ENCODE measurements at places on chromosomes 6 and 20. TPM values are rescaled to one million over a fixed set of nuclear protein-coding genes. Genes with fewer than 3 reads are reported as not detected.
A peak's percentile ranks its signal among the peaks of the same experiment; 100 is the strongest.

Gene GSTA3
- not detected for total RNA-seq

Gene ADTRP
- total RNA-seq: 0.98 TPM

- H3K4me1 ChIP-seq: peaks cover 4% of the 10 kb centered on the region
- H3K27ac ChIP-seq: no peak overlapping the region
- H3K4me3 ChIP-seq: no peak overlapping the region
- no peak for DNase-seq
- no peaks in the 10 kb centered on the region for H3K36me3 ChIP-seq
Measured at GRCh38 chr6:143097224-143097795, 36.6 kb downstream of the AIG1 start.

Gene NNAT
- total RNA-seq: 59.8 TPM

DNA sequence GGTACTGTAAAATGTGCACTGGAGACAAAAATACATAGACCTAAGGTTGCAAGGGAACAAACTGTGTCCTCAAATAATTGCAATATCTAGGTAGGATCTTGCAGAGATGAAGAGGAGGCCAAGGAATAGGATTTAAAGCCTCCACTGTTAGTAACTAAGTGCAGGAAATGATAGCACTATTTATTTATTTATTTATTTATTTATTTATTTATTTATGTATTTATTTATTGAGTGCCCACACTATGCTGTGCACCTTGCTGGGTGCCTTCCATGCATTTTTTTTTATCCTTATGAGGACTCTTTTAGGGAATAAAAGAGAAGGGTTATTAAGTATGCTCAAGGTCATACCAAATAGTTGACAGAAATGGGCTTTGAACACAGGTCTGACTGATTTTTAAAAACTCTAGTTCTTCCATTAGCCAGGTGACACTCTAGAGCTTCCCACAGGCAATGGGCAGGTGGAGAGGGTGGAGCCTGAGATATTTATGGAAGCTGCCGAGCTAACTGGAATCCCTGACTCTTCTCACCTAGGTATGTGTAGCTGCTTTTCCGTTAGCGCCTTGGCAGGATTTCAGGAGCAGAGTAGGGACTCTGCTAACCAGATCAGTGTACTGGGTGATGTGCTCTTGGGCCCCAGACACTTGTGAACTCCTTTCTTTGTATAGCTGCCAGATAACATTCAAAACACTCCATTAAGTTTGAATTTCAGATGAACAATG lies 12.8 kb upstream of the NUP153 start:
- no peak overlapping the region for H3K4me3 ChIP-seq
- H3K4me1 ChIP-seq: peaks cover 17% of the 10 kb centered on the region
- no peak for DNase-seq
- H3K27ac ChIP-seq: no peak overlapping the region

DNA sequence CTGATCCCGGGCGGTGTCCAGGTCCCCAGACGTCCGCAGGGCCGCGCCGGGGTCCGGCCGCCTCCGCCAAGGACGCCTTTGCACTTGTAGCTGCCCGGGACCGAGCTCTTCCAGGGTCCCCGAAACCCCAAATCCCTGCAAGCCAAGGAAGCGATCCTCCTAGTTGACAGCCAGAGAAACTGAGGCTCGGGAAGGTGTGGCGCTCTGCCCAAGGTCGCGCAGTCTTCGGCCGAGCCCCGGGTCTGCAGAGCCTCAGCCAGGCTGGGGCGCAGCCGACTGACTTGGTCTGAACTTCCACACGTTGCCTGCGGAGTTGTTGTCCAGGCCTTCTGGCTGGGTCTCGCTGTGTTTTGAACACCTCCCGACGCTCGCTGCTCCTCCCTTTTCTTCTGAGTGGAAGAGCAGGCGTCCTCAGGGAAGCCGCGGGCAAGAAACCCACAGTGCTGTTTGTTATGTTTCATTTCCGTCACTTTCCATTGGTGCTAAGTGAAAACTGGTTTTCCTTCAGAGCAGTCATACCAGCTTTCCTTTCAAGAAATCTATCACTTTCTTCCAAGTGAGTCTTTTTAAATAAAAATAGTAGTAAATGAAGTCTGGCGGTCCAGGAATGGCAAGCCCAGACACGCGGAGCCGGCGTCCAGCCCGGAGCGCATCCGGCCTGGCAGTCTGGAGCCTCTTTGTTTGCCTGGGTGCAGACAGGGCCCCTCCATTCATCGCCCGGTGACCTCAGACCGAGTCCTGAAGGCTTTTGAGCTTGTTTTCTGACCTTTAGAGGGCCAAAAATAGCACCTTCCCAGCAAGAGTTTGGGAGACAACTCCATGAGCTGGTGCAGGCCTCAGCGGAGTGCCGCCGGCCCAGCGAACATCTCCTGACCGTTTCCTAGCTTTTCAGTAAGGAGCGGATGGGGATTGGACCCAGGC lies 698 bp downstream of the FAM210B start:
- H3K4me3 ChIP-seq: peak overlapping the region; percentile 83
- H3K27ac ChIP-seq: no peak overlapping the region
- peaks cover 24% of the 10 kb centered on the region for H3K4me1 ChIP-seq
- DNase-seq: peak; percentile 27

DNA sequence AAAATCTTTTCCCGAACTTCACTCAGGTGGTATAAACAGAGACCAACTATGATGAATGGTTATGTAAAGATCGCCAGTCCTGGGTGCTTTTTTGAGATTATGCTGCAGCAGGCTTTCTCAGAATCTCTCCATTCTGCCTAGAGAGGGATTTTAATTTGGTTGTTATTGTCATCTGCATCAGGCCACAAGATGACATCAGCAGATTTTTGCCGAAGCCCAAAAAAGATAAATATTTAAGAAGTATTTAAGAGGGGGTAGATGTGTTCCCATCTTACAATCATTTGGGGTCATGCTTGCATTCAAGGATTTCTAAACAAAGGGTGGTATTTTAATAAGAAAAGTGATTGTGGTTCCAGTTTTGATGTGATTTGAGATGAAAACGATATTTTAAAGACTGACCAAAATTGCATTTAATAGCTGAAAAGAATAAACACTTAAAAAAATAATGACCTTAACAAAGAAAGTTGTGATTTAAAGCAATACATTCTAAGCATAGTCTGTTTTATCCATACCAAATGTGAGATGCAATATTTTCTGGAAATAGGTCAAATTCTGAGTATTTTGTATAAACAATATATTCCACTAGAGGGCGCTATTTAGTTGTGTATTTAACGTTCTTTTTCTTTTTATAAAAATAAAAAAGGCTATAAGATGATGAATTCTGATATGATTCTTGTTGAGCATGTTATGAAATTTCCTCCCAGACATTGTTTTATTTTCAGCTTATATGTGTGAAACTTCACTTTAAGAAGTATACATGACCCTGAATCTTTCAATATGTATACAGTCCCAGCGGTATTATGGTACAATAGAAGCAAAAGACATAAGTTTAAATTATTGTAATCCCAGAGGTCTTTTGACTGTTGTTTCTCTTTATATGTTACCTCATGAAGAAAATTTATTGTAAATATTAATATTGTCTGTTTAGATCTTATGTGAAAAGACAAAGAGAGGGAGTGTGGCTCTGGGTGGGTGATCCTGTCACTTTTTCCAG lies 51.0 kb upstream of the ZFP64 start:
- no peak overlapping the region for H3K4me3 ChIP-seq
- H3K36me3 ChIP-seq: peaks cover 2% of the 10 kb centered on the region
- no peak overlapping the region for H3K27ac ChIP-seq

DNA sequence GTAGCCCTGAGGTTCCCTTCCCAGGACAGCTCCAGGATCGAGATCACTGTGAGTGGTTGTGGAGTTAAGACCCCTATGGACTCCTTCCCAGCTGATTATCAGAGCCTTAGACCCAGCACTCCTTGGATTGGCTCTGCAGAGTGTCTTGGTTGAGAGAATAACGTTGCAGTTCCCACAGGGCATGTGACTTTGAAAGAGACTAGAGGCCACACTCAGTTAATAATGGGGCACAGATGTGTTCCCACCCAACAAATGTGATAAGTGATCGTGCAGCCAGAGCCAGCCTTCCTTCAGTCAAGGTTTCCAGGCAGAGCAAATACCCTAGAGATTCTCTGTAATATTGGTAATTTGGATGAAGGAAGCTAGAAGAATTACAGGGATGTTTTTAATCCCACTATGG lies 5.2 kb upstream of the BTN2A2 start:
- DNase-seq: no peak
- H3K4me3 ChIP-seq: no peak overlapping the region
- peaks cover 15% of the 10 kb centered on the region for H3K27me3 ChIP-seq
- peaks cover 14% of the 10 kb centered on the region for H3K4me1 ChIP-seq

DNA sequence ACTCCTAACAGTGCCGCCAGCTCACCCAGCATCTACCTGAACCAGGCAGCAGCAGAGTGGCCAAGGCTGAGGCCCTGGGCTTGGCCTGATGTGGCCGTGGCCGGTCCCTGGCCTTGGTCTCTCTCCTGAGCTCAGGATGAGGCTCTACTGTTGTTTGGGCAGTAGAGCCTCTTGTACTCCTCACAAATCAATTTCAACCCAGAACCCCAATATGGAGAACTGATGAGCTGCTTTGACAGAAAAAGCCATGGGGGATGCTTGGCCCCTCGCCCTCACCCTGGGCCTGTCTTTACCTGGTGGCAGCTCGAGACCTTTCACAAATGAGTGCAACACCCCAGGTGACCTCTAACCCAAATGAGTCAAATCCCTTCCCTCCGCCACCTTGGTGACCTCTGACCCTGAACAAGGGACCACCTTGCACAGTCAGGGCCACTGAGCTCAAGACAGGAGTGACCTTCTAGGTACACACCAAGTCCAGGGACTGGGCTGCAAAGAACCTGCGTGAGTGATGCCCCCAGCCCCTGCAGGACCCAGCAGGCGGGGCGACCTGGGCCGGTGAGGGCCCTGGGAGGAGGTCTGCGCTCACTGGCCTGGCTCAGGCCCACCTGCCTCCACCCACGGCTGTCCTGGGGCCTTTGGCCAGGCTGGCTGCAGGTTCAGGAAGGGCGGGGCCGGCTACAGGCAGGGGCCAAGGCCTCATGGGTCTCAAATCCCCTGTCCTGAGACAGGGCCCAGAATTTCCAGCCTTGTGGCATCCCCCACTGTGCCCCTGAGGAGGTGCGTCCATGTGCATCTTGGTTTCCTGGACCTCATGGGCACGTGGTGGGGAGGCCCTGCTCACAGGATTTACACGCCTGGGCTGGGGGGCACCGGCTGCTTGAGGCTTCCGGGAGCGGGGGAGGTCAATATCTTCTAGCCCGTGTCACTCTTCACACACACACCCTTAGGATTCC lies 30.2 kb downstream of the PSMG4 start:
- peak; percentile 9 for DNase-seq
- no peaks in the 10 kb centered on the region for H3K4me1 ChIP-seq
- H3K4me3 ChIP-seq: no peak overlapping the region

GRCh38 chr6:126039284-126039683 lies 52.9 kb downstream of the TRMT11 start:
- no peak overlapping the region for H3K27ac ChIP-seq
- no peak for DNase-seq
- peaks cover 7% of the 10 kb centered on the region for H3K4me1 ChIP-seq
- H3K36me3 ChIP-seq: peaks cover 43% of the 10 kb centered on the region
- H3K27me3 ChIP-seq: no peaks in the 10 kb centered on the region

Gene MEI4
- total RNA-seq: 0.18 TPM

Gene HDDC2
- total RNA-seq: 75.7 TPM

DNA sequence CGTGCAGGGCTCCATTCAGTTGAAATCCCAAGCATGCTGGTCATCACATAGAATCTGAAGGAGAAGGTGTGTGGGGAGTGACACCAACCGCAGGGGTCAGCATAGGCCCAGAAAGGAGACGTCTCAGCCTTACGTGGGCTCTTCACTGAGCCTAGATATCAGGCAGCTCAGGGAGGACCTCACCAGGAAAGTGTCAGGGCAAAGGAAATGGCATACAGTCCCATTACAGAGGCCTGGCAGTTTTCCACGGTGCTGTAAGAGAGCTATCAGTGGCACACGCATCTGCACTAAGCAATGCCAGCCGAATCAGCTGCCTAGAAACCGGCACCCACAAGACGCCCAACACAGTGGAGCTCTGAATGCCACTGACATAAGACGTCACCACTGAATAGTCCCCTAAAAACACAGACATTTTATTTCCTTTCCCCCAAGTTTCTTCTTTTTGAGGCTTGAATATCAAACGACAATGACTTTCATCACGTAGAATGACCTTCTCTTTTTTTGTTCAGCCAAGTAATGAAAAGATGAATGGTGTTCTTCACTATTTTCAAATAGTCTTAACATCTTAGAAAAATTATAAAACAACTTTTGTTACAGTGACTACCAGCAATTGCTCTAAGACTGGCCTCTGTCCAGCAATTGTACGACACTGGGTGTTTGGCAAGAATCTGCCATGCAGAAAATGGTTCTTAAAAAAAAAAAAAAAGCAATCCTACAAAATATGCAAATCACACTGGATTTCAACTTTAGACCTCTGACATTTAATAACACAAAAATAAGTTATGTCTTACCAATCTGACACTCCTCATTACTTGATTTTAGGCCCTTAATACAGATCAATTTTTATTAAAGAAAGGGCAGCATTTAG lies 88.9 kb upstream of the FOXQ1 start:
- H3K27me3 ChIP-seq: peaks cover 3% of the 10 kb centered on the region
- DNase-seq: no peak
- peaks cover 7% of the 10 kb centered on the region for H3K4me1 ChIP-seq
- no peak overlapping the region for H3K27ac ChIP-seq
- H3K36me3 ChIP-seq: no peaks in the 10 kb centered on the region

DNA sequence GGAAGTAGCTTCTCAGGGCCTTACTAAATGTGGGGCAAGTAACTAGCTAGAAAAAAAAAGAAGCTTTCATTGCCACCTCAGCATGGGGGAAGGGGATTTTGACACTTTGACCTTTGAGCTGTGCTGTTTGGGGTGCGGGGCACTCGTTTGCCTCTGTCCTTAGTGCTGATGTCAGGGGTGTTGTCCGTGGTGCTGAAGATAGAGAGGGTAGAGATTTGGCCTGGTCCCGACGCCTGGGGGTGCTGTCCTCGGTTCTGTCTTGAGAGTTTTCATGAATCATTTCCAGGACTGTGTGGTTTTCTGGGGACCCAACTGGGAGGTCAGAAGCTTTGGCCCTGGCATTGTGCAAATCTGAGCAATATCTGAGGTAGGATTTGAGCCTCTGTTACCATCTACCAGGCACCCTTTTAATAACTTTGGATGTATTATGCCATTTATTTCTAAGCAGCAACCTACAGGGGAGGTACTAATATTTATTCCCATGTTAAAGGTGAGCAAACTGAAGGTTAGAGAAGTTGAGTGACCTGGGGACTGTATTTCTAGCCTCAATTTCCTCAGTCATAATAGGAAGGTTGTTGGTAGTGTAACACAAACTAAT lies 78.0 kb downstream of the DLGAP4 start:
- peak; percentile 88 for DNase-seq
- H3K4me1 ChIP-seq: no peaks in the 10 kb centered on the region
- no peak overlapping the region for H3K4me3 ChIP-seq
- no peaks in the 10 kb centered on the region for H3K27me3 ChIP-seq
- no peaks in the 10 kb centered on the region for H3K36me3 ChIP-seq
- no peak overlapping the region for H3K27ac ChIP-seq

GRCh38 chr6:33197431-33198048 lies 2.9 kb downstream of the RXRB start:
- peak overlapping the region; percentile 97 for H3K4me3 ChIP-seq
- peak overlapping the region; percentile 41 for H3K27ac ChIP-seq
- DNase-seq: peak; percentile 44
- peaks cover 31% of the 10 kb centered on the region for H3K36me3 ChIP-seq

Data from WTC11 (cell line).